Stimulated activated CD8-positive, alpha-beta memory T cell treated with anti-CD3 and anti-CD28 coated beads, Interleukin-2, amount 100 ng/mL, for 48 hours (primary cell): ENCODE measurements at places on chromosomes 6 and 20.

GRCh38 chr6:125041740-125042459, 79.7 kb downstream of the RNF217 start:
- no peak for DNase-seq

DNA sequence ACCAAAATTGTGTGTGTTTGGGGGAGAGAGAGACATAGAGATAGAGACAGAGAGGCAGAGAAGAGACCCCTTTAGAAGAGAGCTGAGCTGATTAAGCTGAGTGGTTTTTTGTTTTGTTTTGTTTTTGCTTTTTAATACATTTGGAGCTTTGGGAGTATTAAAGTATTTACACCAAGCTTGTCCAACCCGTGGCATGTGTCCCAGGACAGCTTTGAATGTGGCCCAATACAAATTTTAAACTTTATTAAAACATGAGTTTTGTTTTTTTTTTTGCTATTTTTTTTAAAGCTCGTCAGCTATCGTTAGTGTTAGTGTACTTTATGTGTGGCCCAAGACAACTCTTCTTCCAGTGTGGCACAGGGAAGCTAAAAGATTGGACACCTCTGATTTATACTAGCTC, 56.0 kb downstream of the MRAP2 start:
- no peak for DNase-seq

DNA sequence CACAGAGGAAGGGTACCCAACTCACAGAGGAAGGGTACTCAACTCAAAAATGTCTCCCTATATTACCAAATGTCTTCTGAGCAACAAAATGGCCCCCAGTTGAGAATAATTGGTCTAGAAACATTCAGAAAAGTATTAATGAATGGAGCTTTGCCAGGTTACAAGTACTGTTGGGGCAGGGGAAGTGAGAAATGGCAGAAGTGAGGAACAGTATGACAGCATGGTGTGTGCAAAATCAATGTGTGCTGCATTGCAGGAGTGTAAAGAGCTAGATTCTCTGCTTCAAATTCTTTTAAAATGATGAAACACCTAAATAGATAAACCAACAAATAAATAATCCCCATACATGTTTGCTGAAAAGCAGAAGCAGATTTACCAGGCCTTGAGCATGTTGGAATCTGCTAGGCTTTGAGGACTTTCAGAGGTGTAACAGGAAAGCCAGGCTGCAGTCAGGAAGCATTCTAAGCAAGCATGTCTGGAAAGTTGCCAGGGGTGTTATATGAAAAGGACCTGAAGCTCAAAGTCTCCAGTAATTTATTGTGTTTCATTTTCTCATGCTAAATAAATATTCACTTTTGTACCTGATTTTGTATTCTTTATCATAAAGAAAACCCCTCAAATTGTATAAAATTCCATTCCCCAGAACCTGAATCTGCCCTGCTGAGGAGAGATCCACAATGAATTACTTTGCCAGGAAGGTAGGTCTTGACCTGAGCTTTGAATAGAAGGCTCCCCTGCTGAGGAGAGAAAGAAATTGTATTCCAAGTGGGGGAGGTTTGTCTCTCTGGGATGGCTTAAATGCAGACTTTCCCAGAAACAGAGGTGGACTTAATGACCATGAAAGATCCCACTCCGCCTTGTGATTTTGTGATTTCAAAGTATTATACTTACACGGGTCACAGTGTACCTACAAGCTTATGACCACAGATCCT, 265.0 kb upstream of the MARCKS start:
- DNase-seq: no peak

DNA sequence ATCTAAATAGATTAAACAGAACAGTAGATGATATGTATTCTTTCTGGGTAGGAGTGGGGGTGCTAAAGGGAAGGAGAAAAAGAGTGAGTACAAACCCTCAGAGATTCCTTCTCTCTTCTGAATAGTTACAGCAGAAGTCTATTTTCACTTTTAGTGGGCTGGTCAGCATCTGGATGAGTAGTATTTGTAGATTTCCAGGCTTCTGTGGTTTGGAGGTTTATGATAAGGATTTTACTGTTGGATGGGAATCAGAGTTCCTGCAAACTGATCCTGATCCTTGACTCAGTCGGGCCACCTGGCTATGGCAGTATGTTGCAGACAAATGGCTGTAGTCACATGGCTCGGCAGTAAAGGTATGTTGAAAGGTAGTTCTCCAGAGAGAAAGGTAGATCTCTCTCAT, 84.3 kb upstream of the IFNGR1 start:
- DNase-seq: no peak

DNA sequence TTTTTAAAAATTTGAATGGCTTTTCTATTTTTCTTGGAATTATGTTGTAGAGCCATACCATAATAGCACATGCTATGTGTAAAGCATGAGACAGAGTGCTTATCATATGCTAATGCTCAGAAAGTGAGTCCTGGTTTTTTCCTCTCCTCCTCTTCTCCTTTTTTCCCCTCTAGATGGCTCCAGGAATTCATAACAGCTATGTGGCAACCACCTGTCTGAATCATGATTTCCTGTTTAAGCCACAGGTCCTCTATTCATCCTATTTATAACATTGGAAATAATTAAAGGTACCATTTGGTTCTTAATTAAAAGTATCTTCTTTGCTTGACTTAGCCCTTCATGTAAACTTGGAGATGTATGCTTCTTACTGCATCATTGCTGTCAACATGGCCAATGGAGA, 260.0 kb upstream of the MAP3K7 start:
- DNase-seq: no peak

DNA sequence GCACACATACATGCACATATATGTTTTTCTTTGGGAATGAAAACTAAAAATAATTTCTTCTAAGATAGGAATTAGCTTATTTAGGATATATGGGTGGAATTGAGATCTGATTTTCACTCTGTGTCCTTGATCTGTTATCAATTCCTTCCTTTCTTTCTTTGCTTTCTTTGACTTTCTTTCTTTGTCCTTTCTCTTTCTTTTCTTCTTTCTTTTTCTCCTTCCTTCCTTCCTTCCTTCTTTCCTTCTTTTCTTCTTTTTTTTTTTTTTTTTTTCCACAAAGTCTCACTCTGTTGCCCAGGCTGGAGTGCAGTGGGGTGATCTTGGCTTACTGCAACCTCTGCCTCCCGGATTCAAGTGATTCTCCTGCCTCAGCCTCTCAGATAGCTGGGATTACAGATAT, 28.1 kb downstream of the PCMT1 start:
- DNase-seq: no peak

DNA sequence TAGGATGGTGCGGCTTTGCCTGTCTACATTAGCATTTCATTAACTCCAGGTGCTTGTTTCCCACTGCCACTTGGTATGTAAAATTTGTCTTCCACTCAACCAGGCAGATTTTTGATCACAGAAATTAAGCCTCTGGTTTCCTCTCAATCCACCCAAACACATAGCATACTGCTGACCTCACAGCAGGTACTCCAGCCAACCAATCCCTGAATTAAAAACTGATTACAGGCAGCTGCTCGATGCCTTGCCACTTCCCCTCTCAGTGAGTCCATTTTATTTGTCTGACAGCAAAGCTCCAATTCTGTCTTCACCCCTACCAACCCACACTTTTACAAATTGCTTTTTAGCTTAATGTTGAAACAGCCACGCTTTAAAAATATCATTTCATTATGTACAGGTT, 95.2 kb downstream of the PLCB1 start:
- DNase-seq: no peak

- no peak for DNase-seq
Observed at GRCh38 chr6:31636698-31637596, 15.5 kb downstream of the BAG6 start.

DNA sequence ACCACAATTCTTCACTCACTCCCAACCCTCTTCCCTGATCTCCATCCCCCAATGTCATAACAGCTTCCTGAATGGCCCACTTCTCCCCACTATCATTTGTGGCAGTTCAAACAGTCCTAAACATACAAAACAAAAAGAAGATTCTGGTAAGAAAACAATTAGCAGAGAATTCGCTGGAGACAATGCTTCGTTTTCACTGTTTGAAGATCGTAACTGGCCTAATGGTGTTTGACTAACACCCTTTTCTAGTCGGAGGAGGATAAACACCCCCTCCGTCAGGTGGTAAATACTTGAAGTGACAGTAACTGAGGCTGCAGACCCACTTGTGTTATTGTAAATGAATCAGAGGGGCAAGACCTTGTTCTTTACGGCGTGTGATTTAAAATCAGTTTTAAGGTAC, 3.8 kb downstream of the EYA2 start:
- DNase-seq: no peak

GRCh38 chr20:53773792-53774401, 180.3 kb upstream of the ZNF217 start:
- DNase-seq: no peak

DNA sequence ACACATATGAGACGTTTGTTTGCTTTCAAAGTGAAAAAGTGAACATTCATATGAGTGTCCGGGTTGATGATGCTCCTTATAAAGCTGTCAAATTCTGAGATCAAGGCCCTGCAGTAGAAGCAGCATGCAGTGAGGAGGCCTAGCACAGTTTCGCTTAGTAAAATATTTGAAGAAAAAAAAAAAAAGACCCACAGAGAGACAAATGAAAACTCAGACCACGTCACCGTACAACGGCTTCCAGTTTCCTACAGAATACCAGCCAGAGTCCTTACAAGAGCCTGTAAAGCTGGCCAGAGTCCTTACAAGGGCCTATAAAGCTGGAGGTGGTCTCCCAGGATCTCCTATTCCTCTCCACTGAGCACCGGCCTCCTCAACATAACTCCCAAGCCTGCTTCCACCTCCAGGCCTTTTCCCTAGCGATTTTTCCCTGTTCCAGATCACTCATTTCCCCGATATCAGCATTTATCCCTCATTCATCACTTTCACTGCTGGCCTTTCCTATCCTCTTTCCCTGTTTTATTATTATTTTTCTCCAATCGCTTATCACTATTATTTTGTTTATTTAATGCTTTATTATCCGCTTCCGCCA, 1.5 kb upstream of the HMGN4 start:
- no peak for DNase-seq

GRCh38 chr6:25486550-25486949, 165.5 kb upstream of the SCGN start:
- no peak for DNase-seq

- no peak for DNase-seq
Observed at GRCh38 chr20:42779216-42779615, 410.5 kb downstream of the PTPRT start.

DNA sequence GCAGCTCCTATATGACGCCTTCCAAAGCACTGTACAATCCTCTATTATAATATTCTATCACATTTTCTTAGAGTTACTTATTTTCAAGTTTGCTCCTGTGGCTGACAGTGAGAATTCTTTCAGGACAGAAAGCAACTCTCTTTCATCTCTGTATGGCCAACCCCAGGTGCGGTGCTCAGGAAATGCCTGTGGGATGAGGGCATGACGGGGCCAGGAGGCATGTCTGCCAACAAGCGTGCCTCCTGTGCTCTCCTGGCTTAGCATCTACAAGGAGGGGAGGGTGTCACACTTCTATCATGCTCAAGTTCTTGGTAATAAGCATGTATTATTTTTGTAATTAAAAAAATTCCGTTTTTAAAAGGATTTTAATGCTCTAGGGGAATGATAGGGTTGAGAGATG, 11.4 kb downstream of the MRPL14 start:
- no peak for DNase-seq

DNA sequence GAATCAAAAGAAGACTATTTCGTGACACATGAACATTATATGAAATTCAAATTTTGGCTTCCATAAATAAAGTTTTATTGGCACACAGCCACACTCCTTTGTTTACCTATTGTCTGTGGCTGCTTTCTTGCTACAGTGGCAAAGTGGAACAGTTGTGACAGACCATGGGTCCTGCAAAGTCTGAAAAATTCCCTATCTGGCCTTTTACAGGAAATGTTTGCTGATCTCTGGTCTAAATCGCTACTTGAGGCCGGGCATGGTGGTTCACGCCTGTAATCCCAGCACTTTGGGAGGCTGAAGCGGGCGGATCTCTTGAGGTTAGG, 23.1 kb upstream of the PREX1 start:
- DNase-seq: no peak

DNA sequence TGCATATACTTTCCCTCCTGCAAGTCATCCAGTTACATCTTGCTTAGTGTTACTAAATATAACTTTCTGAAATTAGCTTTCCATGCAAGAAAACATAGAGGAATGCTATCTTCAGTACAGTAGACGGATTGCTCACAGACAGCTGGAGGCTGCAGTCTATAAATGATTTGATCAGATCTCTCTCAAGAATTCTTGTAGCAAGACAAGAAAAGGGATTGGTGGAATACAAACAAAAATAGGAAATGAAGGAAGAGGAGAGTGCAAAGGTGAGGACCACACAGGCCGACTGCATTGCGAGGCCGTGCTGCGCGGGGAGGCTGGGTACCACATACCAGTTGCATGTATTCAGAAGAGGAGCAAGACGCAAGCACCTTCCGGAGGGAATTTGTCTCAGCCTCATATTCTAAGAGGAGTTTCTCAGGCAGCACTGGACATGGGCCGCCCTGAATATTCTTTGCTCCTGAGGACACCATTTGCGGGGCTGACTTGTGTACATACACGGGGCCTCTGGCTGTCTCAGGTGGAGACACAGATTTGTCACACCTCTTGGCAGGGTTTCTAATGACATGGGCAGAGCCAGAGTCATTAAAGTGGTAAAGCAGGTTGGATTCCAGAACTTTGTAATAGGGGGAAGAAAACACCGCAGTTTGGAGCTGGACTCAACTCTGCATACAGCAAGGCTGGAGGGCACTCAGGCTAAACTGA, 22.7 kb upstream of the KIF25 start:
- no peak for DNase-seq

DNA sequence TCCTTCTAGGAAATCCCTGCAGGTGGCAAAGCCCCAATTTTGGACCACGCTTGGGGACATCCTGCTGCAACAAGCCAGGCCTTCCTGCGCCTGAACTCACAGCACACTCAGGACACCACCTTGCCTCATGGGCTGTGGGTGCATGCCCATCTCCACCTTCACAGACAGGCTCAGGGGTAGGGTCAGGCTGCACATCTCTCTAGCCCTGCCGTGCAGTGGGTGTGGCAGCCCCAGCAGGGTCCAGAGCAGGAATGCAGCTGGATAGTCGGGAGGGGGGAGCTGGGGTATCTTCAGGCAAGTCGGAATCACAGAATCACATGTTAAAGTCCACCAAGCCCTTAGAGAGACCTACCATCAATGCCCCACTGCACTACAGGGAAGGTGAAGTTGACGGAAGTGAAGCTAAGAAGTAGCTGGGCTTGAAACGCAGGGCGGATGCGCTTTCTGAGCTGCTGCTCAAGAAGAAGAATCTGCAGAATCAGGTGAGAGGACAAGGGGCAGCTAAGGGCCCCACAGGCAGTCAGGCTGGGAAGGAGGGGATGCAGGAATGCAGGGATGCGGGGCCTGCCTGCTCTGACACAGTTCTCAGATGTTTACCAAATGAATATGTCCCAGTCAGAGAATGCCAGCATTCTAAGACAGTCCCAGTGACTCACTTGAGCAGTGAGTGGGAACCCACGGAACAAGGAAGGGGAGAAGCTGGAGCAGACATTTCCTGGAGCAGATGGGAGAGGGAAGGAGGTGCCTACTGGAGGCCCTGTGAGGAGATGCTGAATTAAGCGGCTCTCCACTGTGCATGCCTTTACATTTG, 11.3 kb downstream of the SERPINB6 start:
- DNase-seq: no peak

- no peak for DNase-seq
Observed at GRCh38 chr20:7155794-7156193, 388.3 kb downstream of the BMP2 start.

GRCh38 chr6:162441991-162442390, 285.6 kb downstream of the PRKN start:
- no peak for DNase-seq

GRCh38 chr20:48657426-48658197, 170.2 kb downstream of the PREX1 start:
- peak; percentile 24 for DNase-seq
